ENCODE measurements at places on chromosomes 12 and 14. TPM values are rescaled to one million over a fixed set of nuclear protein-coding genes. Genes with fewer than 3 reads are reported as not detected.

CLEC1B gene
- not detected for total RNA-seq

WDHD1 gene
- 0.66 TPM for total RNA-seq

NGB gene
- total RNA-seq: 0.33 TPM

CFAP73 gene
- total RNA-seq: 0.99 TPM

Measured in body of pancreas (tissue), 4 donors.